ENCODE measurements at places on chromosomes 13 and 19.

- DNase-seq: peak; percentile 99
Measured at GRCh38 chr19:53431399-53432087, at the start of gene ZNF761. Gene ZNF761, plus strand, starts transcription at chr19:53431984. Its CDS starts 15,285 bp downstream, at chr19:53447269.

GRCh38 chr13:83761631-83762030 lies 120.6 kb downstream of the SLITRK1 start:
- DNase-seq: no peak

- no peak for DNase-seq
Measured at GRCh38 chr19:489418-490196, 6.7 kb upstream of the MADCAM1 start.

GRCh38 chr13:51759240-51759639 lies 44.7 kb downstream of the DHRS12 start:
- DNase-seq: peak; percentile 39

- no peak for DNase-seq
Measured at GRCh38 chr19:11332822-11333221, 6.6 kb downstream of the RAB3D start.

Data from epithelial cell of esophagus (primary cell).